ENCODE measurements at places on chromosomes 2 and 18. TPM values are rescaled to one million over a fixed set of nuclear protein-coding genes. Genes with fewer than 3 reads are reported as not detected.
A peak's percentile ranks its signal among the peaks of the same experiment; 100 is the strongest.

DNA sequence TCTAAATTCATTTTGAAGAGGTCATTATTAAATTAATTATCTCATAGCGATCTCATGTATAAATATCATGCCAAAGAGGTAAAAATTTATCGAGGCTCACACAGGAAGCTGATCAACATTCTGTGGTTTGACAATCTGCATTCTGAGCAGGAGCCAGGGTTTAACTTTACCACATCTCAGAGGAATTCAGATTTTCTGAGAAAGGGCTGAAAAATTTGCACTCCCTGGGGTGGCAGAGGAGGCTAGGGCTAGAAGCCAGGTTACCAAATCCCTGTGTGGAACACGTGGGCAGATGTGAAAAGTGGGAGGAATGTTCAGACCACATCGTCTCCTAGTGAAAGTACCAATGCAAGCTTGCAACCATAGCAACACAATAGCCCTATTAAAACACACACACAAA is 63.5 kb upstream of the CTLA4 start:
- no peak for DNase-seq

DNA sequence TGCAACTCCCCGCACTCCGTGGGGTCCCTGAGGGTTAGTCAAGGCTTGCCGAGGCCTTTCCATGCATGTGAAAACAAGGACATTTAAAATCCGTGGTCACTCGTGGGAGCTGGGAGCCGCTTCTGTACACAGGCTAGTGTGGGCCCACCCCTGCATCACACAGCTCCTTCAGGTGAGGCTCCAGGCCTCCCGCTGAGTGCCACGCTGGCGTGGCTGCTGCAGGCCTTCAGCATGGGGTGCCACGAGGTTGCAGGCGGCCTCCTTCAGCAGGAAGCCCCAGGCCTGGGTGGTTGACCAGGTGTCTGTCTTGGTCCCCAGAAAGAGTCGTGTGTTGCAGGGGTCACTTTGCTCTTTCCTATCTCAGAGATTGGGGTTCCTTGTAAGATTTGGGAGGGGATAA is 6.6 kb downstream of the KLHL30 start:
- no peak for DNase-seq

- no peak for DNase-seq
Observed at GRCh38 chr2:161570424-161571050, 53.7 kb upstream of the SLC4A10 start.

Gene RESP18
- total RNA-seq: not detected

- no peak for DNase-seq
Observed at GRCh38 chr2:193561054-193561453, 1366.3 kb upstream of the TMEFF2 start.

GRCh38 chr2:198106621-198107385 is 302.4 kb downstream of the PLCL1 start:
- no peak for DNase-seq

GRCh38 chr18:72181241-72181764 is 362.8 kb downstream of the CBLN2 start:
- no peak for DNase-seq

DNA sequence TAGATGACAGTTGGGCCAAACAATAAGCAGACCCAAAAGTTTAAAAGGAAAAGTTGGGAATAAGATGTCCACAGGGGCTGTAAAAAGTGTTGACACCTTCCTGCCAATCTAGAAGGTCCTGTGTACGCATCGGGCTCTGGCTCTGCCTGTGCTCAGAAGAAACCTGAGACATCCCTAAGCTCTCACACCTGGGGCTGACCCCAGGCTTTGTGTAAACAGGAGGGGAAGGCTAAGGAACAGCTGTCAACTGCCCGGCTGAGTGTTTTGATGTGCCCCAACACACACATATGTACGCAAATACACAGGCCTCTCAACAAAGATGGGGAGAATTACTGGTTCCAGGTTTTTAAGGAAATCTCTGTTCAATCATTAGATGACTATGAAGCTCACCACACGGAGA is 59.5 kb downstream of the TMEM131 start:
- DNase-seq: peak; percentile 55

- no peak for DNase-seq
Observed at GRCh38 chr2:232501331-232501771, 13.7 kb upstream of the ECEL1 start.

- DNase-seq: no peak
Observed at GRCh38 chr18:55284614-55285013, 303.4 kb downstream of the TCF4 start.

Gene ABCG5
- not detected for total RNA-seq

- peak; percentile 43 for DNase-seq
Observed at GRCh38 chr2:67451086-67451832, 54.1 kb downstream of the ETAA1 start.

DNA sequence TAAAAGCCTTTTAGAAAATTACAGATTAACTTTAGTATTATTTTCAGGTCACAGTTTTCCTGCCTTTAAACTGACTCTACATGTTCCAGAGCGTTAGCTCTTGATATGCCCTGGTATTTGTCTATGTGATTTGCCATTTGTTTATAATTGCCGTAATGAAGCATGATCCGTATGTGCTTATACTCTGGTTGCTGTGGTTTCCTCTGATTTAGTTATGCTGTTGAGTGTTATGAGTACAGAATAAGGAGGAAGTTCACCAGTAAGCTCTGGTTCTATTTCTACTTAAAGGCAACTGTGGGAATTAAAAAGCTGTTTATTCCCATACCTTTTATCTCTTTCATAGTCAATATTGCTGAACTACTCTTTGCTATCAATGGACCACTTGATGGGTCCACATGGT is 123.5 kb downstream of the OSBPL6 start:
- DNase-seq: no peak

DNA sequence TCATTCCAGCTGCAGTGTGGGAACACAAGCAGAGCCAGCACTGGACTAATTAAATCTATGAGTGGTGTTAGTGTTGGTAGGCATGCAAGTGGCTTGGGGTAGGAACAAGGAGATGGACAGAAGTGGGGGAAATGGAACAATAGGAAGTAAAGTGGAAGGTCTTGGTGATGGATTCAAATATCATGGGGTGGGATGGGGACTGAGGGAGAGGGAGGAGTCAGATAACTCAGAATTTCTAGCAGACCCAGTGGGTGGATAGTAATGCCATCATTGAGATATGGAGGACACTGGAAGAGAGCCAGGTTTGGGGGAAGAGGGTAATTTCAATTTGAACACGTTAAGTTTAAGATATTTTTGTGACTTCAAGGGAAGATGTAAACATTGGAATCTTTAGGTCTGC is 2.9 kb upstream of the LNPK start:
- DNase-seq: no peak

Gene TMEM163
- total RNA-seq: not detected

DNA sequence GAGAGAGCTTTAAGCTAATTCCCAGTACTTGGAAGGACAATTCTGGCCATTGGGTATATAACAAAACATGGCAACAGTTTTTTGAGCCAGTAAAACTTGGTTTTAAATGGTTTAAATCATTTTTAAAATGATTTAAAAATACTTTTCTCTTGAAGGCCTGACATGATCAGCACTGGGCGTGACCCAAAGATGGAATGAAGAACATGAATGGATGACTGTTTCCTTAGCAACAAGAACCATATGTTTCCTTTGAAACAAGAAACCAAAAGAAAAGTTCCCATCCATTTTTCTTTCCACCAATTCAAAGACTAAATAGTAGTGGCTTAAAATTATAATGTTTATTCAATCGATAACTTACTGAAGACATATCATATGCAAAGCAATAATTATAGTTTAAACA is 348.3 kb upstream of the FIGN start:
- DNase-seq: no peak

- peak; percentile 52 for DNase-seq
Observed at GRCh38 chr18:43563780-43564179, 286.5 kb upstream of the SYT4 start.

Gene ELOA2
- total RNA-seq: not detected

Gene SAG
- total RNA-seq: not detected

Gene RSAD2
- total RNA-seq: 0.78 TPM

Gene RNF125
- total RNA-seq: 2.1 TPM

- peak; percentile 48 for DNase-seq
Observed at GRCh38 chr2:218291318-218292047, 820 bp downstream of the TMBIM1 start.

Gene TUBA3E
- total RNA-seq: not detected

DNA sequence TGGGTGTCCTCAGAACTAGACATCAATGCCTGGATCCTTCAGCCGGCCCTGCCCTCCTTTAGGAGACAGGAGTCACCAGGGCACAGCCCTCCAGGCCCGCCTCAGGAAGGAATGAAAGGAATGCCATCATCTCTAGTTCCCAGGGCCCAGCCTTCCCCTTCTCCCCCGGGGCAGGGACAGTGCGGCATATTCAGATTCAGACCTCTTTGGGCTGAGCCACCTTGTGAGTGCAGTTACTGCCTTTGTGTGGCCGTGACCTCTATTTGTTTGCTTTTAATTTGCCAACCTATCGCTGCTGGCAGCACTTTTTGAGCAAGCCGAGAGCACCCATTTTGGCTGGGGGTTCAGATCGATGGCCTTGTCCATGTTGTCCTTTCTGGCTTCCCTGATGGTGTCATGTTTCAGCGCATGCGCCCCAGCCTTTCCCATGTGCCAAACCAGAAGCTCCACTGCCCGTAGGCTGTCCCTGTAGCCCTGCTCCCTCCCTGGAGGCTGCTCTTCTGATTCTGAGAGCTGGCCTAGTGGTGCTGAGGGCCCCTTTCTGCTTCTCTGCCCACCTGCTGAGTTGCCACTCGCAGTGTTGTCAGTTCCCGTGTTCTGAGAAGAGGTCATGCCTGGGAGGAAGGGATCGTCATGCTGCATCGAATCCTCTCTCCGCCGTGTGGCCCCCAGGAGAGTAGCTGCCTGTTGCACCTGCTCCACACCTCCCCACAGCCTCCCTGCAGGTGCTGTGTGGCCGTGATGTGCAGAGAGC is 10.9 kb downstream of the ANKRD23 start:
- peak; percentile 87 for DNase-seq

DNA sequence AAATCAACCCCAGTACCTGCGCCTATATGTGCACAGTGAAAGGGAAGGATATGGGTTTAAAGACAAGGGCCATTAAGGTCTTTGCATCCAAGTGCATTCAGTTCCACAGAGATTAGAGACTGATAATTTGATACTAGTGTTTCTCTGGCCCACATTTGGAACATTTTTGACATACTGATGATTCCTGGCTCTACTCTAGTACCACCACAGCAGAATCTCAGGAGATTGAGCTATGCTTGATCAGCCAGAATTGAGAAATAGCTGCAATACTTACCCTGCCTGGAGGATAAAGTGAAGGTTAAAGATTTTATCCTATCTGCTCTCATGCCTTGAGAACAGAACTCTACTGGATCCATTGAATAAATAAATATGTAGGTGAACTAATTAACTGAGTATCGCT is 1267.8 kb downstream of the SUCLG1 start:
- no peak for DNase-seq

- DNase-seq: no peak
Observed at GRCh38 chr2:9388950-9389911, 34.1 kb downstream of the ITGB1BP1 start.

- DNase-seq: no peak
Observed at GRCh38 chr2:71254776-71255175, 27.9 kb upstream of the PAIP2B start.

GRCh38 chr2:118923371-118923770 is 18.6 kb upstream of the MARCO start:
- DNase-seq: no peak

Gene PHLPP1
- total RNA-seq: 7.5 TPM

Gene AKAIN1
- not detected for total RNA-seq

DNA sequence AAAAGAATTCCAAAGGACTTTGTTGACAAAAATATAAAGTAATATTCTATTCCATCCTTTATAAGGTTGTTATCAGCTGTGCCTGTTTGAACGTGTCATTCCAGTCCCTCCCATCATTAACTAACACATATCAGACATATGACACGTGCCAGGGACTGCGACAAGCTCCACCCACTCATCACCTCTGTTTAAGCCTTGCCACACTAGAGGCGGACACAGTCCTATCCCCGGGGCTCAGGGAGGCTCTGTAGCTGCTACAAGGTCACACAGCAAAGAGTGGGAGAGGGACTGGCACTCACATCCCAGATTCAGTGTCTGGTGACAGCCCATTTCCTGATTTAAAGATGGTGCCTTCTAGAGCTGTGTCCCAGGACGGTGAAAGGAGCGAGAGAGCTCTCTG is 30.0 kb downstream of the TBC1D8 start:
- DNase-seq: no peak

GRCh38 chr2:109472974-109473373 is 140.8 kb downstream of the SEPTIN10 start:
- DNase-seq: no peak

- DNase-seq: no peak
Observed at GRCh38 chr2:170821531-170822289, 5.0 kb downstream of the GAD1 start.

Gene ID2
- total RNA-seq: 161 TPM

DNA sequence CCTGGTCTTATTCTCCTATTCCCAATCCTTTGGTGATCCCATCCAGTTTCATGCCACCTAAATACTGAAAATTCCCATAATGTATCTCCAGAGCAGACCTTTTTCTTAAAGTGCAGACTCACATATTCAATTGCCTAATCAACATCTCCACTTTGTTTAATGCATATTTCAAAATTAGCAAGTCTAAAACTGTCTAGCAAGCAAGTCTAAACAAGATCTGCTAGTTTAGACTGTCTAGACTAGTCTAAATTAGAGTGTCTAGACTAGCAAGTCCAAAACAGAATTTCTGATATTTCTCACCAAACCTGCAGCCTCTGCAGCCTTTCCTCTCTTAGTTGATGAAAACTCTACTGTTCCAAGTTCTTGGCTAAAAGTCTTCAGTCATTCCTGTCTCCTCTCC is 44.6 kb downstream of the THUMPD2 start:
- DNase-seq: no peak

Gene SYT4
- not detected for total RNA-seq

GRCh38 chr2:42028571-42029148 is 19.2 kb upstream of the PKDCC start:
- DNase-seq: no peak

- DNase-seq: no peak
Observed at GRCh38 chr18:52200921-52201663, 138.9 kb upstream of the DCC start.

DNA sequence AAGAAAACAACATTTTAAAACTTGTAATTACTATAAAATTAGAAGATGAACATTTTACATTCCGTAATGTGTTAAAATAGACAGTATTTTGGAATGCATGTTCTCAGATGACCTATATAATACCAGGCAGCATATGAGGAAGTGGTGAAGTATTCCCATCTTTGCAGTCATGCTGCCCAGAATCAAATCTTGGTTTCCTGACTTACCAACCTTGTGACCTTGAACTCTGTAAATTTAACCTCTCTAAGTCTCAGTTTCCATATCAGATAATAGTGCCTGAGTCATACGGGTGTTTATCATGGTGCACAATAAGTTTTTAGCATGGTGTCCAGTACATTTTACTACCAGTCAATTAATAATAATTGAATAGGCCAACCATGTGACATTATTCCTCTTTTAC is 7.3 kb upstream of the GALM start:
- DNase-seq: no peak

Gene ZNF385B
- not detected for total RNA-seq
